NCI-H460 (cell line): ENCODE measurements at places on chromosomes 2 and 18. TPM values are rescaled to one million over a fixed set of nuclear protein-coding genes. Genes with fewer than 3 reads are reported as not detected.

The PAIP2B gene
- 0.55 and 0.97 TPM in 2 replicates for total RNA-seq

The TMEM131 gene
- total RNA-seq = 23.9 and 27.3 TPM in 2 replicates

The TDRD15 gene
- total RNA-seq = not detected in 2 replicates

The IL1RL2 gene
- total RNA-seq = not detected in 2 replicates

The FAM210A gene
- total RNA-seq = 11.2 and 20.3 TPM in 2 replicates

The COL4A4 gene
- 6.6 and 8.0 TPM in 2 replicates for total RNA-seq

The TRIM43 gene
- total RNA-seq = 0.07 TPM in 1 of 2 replicates, not detected in the other

The ZAP70 gene
- total RNA-seq = not detected in 2 replicates

The GCG gene
- not detected in 2 replicates for total RNA-seq

The ALLC gene
- total RNA-seq = not detected in 2 replicates

The LIMS3 gene
- total RNA-seq = 1.8 and 4.6 TPM in 2 replicates

The FBXO36 gene
- total RNA-seq = 1.4 and 1.9 TPM in 2 replicates

The CNTNAP5 gene
- not detected in 2 replicates for total RNA-seq

The SERPINB13 gene
- total RNA-seq = not detected in 2 replicates

The PHOSPHO2 gene
- total RNA-seq = 3.8 and 5.5 TPM in 2 replicates

The ALKAL2 gene
- not detected in 2 replicates for total RNA-seq

The TMEM169 gene
- total RNA-seq = 0.17 and 0.38 TPM in 2 replicates

The CTAGE1 gene
- not detected in 2 replicates for total RNA-seq

The HADHA gene
- 142 and 160 TPM in 2 replicates for total RNA-seq

The GMPPA gene
- 36.8 and 40.2 TPM in 2 replicates for total RNA-seq

The INPP5D gene
- 0.79 and 1.3 TPM in 2 replicates for total RNA-seq

The TUBA3E gene
- not detected in 2 replicates for total RNA-seq

The IL36G gene
- not detected in 2 replicates for total RNA-seq

The WNT6 gene
- total RNA-seq = not detected in 2 replicates

The IL37 gene
- 0.75 TPM in 1 of 2 replicates, not detected in the other for total RNA-seq

The LRRTM1 gene
- total RNA-seq = not detected in 2 replicates

The GALR1 gene
- not detected in 2 replicates for total RNA-seq

The SULT1C4 gene
- total RNA-seq = not detected in 2 replicates

The PTPRN gene
- total RNA-seq = 11.3 and 22.7 TPM in 2 replicates

The METTL5 gene
- 154 and 170 TPM in 2 replicates for total RNA-seq

The ABCG5 gene
- total RNA-seq = not detected in 2 replicates

The RASGRP3 gene
- total RNA-seq = not detected in 2 replicates

The COL4A3 gene
- total RNA-seq = 4.0 and 5.5 TPM in 2 replicates

The HOXD4 gene
- total RNA-seq = not detected in 2 replicates

The SLC40A1 gene
- total RNA-seq = 8.8 and 12.5 TPM in 2 replicates

The QPCT gene
- 311 and 322 TPM in 2 replicates for total RNA-seq

The SNORC gene
- total RNA-seq = 2.8 and 3.1 TPM in 2 replicates

The LRRTM4 gene
- 0.05 TPM in 1 of 2 replicates, not detected in the other for total RNA-seq
